ENCODE measurements at places on chromosomes 6 and 20. TPM values are rescaled to one million over a fixed set of nuclear protein-coding genes. Genes with fewer than 3 reads are reported as not detected.

DNA sequence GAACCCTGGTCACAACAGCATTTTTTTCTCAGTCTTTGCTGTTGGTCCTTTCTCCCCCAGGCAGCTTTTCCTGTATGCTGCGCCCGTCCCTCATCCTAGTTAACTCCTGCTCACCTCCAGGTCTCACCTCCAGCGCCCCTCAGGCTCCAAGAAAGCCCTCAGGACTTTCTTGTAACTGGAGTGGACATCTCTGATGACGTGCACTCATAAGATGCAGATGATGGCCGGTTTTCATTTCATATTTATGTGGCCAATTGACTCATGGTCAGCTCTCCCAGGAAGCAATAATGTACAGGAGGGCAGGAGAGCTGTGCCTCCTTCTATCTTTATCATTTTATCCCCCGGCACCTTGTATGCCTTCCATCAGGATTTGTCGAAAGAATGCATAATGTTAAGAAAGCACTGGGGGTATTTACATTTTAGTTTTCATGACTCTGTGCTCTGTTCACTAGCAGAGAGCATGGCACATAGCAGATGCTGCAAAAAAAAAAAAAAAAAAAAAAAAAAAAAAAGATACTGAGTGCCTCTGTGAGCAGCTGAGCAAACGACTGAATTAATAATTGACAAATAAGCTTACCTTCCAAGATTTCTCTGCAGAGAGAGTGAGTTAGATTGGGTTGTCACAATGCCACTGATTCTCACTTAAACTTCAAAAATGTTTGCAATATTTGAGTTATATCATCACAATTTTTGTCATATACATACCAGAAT, 170.2 kb downstream of the DOK5 start:
- no peaks in the 10 kb centered on the region for H3K4me1 ChIP-seq
- no peak overlapping the region for H3K27ac ChIP-seq
- H3K36me3 ChIP-seq: no peaks in the 10 kb centered on the region
- H3K4me3 ChIP-seq: no peak overlapping the region

The VIP gene
- total RNA-seq: not detected

The SLC12A5 gene
- not detected for total RNA-seq

The HLA-G gene
- 0.91 TPM for total RNA-seq

DNA sequence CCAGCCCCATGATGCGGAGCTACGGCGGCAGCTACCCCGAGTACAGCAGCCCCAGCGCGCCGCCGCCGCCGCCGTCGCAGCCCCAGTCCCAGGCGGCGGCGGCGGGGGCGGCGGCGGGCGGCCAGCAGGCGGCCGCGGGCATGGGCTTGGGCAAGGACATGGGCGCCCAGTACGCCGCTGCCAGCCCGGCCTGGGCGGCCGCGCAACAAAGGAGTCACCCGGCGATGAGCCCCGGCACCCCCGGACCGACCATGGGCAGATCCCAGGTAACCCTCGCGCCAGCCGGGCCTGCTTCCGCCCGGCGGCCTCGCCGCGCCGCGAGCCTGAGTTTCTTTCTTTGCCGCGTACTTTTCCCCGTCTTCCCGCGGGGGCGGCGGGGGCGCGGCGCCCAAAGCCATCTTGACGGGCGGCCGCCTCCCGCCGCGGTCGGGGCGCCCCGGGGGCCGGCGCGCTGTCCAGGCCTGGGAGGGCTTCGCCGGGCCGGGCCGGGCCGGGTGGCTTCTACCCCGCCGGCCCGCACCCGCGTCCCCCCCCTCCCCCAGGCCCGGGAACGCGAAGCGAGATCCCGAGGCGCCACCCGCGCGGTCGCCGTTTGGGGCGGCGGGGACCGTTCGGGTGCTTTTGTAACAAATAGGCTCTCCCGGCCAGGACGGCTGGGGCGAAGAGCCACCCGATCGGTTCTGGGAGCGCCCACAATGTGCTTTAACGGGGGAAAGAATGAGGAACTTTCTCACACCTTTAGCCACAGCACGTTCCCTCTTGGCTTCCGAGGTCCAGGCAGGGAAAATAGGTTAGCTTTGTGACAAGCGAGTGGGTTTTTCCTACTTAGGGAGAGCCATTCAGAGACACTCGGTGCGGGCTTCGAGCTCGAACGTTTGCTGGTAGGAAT, 2.3 kb downstream of the ARID1B start:
- no peaks in the 10 kb centered on the region for H3K36me3 ChIP-seq

GRCh38 chr6:38933426-38933825, 115.2 kb upstream of the GLP1R start:
- H3K36me3 ChIP-seq: no peaks in the 10 kb centered on the region
- no peaks in the 10 kb centered on the region for H3K4me1 ChIP-seq
- no peak overlapping the region for H3K4me3 ChIP-seq

DNA sequence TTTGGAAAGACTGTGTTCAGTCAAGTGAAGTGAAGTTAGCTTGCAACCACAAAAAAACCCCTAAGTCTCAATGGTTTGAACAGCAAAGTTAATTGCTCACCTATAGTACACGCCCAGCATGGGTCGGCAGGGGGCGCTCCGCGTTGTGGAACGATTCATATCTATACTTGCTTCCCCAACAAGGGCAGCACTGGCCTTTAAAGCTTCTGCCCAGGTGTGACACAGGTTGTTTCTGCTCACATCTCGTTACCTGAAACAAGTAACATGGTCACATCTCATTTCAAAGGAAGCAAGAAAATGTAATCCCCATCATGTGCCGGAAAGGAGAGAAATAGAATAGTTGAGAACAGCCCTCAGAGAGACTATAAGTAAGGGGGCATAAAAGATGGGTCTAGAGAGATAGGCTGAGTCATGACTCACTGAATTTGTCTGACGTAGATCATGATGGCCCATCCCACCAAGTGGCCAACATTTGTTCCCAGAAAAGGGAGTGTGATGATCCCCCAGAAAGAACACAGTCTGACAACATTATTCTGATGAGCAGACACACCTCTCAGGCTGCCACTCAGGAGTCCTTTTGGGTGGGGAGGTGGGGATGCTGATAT, 29.0 kb downstream of the HNF4A start:
- no peaks in the 10 kb centered on the region for H3K36me3 ChIP-seq
